ENCODE measurements at places on chromosomes 12 and 14.

- DNase-seq = no peak
These were observed 570.1 kb downstream of the VRK1 start for GRCh38 chr14:97367278-97367677.

DNA sequence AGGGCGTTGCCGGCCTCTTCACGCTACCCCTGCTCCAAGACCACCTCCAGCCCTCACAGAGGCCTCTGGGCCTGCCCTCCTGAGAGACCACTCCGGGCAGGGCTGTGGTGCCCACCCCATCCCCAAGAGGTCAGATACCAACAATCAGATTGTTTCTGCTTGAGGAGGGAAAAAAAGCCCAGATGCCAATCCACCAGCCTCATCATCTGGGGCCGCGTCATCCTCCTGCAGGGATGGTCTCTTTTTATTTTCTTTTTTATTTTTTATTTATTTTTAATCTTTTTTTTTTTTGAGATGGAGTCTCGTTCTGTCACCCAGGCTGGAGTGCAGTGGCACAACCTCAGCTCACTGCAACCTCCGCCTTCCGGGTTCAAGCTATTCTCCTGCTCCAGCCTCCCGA, 93.4 kb downstream of the FBXL14 start:
- DNase-seq = no peak

DNA sequence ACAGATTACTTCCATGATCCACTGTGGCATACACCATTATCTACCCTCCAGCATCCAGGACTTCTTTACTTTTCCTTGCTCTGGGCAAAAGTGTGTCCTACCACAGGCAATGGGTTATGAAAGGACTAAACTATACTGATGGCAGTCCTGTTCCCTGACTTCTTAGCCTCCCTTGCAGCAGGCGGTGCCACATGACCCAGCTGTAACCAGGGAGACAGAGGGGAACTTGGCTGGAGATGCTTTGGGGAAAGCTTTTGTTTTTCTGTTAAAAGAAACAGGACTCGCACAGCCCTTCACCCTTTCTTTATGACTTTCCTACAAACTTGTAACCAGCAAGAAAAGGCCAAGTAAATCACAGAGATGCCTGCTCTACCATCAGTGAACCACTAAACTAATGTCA, 394.4 kb downstream of the PCNX1 start:
- no peak for DNase-seq

DNA sequence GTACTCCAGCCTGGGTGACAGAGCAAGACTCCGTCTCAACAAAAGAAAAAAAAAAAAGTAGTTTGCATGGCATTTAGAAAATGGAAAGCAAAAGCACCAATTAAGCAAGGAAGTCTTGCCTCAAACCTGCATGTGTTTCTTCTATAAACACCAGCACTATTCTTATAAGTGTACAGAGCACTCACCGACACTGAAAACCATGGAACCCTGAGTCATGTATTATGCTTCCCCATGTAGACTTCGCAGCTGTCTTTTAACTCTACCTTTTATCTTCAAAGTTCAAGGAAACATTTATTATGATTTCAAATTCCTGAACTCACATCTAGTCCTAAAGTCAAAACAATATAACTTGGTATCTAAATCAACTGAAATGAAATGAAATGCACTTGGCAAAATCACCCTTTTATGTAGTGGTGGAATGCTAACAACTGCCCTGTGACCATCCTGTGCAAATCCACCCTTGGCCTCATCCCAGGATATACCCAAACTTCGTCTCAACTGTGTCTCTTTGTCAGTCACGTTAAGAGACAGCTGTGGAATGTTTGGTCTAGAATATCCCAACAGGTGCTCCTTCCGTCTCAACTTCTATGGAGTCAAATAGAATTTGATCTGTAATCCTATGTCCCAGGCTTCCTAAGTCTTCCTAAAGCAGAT, 4.8 kb downstream of the BCAT1 start:
- DNase-seq = no peak

DNA sequence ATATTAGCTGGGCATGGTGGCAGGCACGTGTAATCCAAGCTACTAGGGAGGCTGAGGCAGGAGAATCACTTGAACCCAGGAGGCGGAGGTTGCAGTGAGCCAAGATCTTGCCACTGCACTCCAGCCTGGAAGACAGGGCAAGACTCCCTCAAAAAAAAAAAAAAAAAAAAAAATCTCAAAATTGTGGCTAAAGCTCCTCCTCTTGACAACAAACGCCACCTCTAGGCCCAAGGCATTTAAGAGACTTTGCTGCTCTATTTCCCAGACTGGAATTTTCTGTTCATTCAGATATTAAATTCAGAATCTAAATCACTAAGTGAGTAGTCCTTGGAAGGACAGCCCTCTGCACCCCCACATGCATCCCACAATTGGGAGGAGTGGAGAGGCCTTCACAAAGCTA, 1.4 kb downstream of the ZFYVE1 start:
- no peak for DNase-seq

DNA sequence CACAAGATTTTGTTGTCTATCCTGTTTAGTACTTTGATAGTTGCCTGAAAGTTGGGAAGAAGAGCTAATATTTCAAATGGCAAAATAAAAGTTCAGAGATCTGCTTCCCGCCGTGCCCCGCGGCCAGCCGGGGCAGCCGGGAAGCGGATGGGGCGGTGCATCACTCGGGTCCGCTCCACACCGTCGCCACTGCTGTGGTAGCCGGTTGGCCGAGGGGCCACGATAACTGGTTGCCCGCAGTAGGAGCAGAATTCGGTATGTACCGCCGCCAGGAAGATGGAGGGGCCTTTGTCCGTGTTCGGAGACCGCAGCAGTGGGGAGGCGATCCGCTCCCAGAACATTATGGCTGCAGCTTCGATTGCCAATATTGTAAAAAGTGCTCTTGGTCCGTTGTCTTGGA, 427.2 kb upstream of the PDE3A start:
- DNase-seq = no peak

DNA sequence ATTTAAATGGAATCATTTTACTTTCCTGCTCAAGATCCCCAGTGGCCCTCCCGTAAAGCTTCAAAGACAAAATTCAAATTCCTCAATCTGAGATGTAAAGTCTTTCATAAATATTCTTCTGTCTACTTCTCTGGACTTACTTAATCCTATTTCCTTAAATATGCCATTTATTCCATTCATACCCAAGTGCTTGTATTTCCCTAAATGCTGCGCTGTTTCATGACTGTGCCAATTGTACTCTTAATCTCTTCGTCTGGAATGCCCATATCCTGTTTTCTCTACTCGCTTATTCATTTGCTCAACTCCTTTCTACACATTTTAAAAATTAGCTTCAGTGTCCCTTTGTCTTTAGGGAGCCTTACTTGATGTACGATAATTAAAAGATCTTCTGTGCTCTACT, 280.1 kb downstream of the CPNE8 start:
- DNase-seq = no peak

DNA sequence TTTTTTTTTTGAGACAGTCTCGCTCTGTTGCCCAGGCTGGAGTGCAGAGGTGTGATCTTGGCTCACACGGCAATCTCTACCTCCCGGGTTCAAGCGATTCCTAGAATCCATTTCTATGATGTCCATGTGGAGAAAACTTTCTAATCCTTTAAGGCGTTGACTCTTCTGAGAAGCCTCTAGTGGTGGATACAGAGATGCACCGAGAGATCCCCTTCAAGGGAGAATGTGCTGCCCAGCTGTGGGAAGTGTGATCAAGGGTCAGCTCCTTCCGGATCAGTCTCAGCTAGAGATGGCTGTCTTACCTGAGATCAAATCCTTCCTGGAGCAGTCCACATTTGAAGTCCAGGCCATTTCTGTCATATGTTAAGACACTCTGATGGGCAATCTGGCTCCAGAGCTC, 92.7 kb upstream of the HECTD1 start:
- no peak for DNase-seq

DNA sequence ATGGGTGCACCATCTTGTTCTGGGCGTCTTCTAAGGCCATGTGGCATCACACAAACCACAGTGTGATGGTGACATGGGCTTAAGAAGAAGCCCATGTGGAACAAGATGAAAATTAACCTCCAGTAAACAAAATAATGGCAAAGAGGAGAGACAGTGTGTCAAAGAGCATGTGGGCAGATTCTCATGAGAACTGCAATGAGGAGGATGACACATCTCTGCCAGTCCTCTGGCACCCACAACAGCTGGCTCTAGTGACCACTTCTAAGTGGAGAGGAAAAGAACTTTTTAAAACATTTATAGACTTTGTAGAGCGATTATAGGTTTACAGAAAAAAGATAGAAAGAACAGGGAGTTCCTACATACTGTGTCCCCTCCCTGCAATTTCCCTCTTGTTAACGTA, 401.4 kb downstream of the ATP23 start:
- DNase-seq = no peak

DNA sequence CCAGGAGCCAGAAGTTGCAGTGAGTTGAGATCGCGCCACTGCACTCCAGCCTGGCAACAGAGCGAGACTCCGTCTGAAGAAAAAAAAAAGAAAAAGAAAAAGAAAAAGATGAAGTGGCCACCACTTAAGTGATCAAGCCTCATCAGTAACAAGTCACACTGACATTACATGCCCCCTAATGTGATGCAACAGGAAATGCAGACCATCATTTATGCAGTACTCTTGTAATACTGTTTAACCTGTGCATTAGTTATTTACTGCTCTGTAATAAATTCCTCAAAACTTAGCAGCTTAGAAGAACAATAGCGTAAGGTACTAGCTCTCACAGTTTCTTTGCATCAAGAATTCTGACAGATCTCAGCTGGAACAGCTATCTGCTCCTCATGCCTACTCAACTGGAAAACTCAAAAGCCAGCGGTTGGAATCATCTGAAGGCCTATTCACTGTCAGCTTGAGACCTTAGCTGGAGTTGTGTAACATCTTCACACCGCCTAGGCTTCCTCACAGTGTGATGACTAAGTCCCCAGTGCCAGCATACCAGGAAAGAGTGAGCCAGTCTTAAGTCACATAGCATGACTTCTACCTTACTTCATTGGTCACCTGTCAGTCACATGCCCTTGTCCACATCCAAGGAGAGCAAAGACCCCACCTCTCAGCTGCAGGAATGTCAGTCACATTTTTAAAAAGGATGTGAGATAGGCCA, 31.5 kb downstream of the EPS8 start:
- DNase-seq = peak; percentile 11

- DNase-seq = no peak
These were observed 29.5 kb downstream of the RIMBP2 start for GRCh38 chr12:130686511-130686991.
